ENCODE measurements at places on chromosomes 4 and X.
A peak's percentile ranks its signal among the peaks of the same experiment; 100 is the strongest.

DNA sequence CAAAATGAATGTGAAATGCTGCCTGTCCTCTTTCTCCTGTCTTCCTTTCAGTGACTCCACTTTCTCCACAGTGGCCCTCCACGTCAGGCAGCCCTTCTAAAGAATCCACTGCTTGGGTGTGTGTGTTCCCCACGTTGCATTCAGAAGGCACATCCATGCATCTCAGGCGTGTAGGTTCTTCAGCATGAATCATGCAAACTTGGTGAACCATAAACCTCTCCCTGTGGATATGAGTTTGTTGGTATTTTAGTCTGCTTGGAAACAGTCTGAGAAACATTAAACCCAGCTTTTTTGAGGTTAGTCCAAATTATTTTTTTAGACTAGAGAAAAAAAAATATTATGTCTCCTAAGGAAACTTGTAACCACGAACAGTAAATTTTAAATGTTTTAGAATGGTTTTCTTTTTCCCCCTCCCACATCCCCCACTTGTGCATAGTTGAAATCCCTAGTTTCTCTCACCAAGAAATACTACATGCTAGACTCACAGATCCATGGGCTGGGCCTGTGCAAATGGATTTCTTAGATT is 251.6 kb downstream of the CBR4 start:
- no peak for DNase-seq

GRCh38 chrX:96027407-96027806 is 657.2 kb upstream of the DIAPH2 start:
- DNase-seq = no peak

GRCh38 chr4:186266729-186267456 is 904 bp downstream of the F11 start:
- DNase-seq = no peak

DNA sequence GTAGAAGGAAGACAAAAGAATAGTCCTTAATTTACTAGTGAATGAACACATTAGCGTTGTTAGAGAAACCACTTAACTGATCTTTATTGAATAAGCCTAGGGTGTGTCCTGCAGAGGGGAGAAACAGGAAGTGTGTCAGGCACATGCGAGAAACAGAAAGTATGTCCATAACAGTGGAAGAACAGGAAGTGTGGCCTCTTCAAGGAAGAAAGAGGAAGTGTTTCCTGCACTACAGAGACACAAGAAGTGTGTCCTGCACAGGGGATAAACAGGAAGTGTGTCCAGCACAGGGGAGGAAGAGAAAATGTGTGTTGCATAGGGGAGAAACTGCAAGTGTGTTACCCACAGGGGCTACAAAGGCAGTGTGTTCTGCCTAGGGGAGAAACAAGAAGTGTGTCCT is 539.6 kb upstream of the PRKX start:
- no peak for DNase-seq

DNA sequence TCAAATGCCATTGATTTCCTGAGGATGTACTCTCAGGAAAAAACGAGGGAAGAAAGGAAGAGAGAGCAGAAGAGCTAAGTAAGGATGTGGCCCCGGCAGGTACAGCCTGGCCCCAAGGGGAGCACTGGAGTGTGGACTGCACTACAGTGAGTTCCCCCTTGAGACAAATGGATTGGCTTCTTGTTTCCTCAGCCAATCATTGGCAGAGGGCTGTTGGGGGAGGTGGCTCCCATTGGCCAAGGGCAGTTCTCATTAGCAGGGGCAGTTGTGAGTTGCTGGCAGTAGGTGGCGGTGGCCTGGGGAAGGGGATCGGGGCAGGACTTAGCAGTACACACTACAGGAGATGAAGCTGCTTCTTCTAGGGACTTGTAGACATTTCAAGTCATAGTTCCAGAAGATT is 24.1 kb upstream of the OCIAD2 start:
- no peak for DNase-seq

GRCh38 chr4:155403886-155404285 is 27.1 kb upstream of the MAP9 start:
- DNase-seq = peak; percentile 0

- DNase-seq = no peak
Measured at GRCh38 chr4:93416344-93417128, 412.0 kb upstream of the ATOH1 start.

- DNase-seq = no peak
Measured at GRCh38 chr4:123200051-123200940, 196.3 kb upstream of the SPRY1 start.

DNA sequence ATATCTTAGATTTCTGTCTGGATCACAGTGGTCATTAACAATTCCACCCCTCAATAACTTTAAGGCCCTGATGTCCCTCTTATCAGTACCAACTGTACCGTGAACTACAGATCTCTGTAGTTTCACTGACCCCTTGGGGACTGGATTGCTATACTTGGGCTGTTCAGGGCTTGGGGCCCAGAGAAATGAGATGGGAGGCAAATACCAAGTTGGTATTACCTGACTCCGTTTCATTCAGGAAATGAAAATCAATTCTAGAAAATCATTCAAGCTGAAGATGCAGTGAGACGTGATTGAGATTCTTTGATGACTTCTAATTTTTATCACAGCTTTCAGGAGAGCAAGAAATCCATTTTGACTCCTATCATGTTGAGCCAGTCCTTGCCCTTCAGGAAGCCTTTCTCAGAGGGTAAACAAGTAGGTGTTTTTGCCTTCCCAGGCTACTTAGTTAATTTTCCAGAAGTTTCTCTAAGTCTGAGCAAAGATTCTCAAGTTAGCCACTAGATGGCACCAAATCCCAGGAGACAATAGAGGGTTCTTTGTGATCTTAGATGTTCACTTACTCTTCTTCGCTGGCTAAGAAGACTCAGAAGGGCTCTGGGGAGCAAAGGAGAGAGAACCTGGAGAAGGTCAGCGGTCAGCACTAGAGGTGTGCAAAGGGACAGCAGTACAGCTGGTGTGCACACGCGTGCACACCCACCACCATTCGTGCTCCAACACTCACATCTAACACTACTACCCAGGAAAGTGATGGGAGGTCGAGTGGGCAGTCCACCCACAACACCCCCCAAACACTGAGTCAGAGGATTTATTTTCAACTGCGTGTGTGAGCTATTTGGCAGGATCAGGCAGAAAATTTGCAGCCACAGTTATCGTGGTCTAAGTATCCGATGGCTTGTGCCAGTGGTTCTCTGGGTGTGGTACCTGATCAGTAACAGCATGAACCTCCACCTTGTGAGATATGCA is 7.4 kb downstream of the HNRNPH2 start:
- DNase-seq = no peak

GRCh38 chr4:74120086-74120485 is 21.1 kb upstream of the CXCL2 start:
- DNase-seq = no peak

DNA sequence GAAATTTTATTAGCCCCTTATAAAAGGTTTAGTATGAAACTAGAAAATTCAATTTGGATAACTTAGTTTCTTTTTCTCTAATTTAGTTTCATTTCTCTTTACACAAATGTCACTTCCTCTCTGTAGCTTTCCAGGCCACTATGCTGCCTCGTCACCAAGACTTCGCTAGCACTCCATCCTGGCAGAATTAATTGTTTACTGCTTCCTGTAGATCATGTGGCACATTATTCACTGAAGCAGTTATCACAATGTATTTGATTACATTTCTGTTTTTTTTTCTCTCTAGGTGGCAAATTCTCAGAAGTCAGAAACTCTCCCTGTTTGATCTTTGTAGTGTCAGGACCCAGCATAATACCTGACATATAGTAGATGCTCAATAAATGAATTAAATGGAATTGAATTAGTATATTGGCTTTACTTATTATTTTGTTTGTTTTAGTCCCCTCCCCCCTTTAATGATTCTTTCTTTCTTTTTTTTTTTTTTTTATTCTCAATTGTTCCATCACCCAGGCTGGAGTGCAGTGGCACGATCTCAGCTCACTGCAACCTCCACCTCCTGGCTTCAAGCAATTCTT is 9.3 kb upstream of the SAT1 start:
- DNase-seq = no peak

DNA sequence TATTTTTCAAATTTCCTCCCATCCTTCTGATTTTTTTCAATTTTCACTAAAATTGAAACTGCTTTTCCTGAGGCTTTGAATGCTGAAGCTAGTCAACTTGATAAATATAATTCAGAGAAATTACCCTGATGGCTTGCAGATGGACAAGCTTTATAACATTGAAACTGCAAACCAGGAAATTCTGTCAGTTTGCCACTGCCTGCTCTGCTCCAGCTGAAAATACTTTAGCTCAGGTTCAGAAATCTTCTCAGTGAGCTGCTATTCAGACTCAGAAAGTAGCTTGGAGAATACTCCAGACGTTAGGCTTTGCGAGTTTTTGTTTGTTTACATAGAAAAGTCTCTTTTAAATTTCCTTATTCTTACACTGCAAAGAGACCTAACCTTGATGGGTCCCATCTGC is 1574.7 kb downstream of the STIM2 start:
- no peak for DNase-seq

DNA sequence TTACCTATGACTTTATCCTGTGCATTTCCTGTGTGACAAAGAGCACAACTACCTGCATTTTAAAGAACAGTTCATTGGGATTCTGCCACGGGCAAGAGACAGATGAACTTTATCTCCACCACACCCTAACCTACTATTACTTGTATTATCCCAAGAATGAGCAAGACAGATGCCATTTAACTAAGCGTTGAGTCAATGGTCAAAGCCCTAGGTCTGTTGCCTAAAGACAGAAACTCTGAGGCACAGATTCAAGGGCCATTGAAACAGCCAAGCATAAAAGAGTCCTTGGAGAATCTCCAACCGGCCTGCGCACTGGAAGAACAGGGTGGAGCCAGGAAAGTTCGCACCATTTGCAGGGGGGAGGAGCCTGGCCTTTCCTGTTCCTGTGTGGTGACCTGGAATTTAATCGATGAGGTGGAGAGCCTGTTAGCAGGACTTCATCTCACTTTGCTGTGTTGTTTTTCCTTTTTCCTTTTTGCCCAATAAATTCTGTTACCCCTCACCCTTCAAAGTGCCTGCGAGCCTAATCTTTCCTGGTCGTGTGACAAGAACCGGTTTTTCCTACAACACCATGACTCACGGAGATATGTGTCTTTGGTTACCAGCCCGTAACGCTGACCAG is 146.4 kb upstream of the DIAPH2 start:
- DNase-seq = no peak

- no peak for DNase-seq
Measured at GRCh38 chr4:152352215-152352614, 183.7 kb downstream of the FBXW7 start.

DNA sequence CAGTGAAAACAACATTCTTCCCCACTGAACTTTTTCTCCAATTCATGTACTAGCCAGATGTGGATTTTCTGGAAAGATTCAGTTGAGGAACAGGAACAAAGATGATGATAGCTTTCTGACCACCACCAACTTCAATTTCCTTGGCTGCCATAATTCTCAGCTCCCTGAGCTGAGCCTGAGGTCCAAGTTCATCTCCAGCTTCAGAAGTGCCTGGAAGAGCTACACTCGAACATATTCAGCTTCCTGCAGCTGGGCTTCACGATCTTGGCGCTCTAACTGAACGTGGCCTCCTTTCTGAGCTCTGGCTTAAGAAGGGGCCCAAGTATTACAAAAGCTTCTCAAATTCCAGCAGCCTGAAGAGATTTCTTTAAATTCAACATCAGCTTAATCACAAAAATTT is 83.9 kb downstream of the QDPR start:
- no peak for DNase-seq

GRCh38 chrX:2345562-2345961 is 155.2 kb downstream of the DHRSX start:
- no peak for DNase-seq

DNA sequence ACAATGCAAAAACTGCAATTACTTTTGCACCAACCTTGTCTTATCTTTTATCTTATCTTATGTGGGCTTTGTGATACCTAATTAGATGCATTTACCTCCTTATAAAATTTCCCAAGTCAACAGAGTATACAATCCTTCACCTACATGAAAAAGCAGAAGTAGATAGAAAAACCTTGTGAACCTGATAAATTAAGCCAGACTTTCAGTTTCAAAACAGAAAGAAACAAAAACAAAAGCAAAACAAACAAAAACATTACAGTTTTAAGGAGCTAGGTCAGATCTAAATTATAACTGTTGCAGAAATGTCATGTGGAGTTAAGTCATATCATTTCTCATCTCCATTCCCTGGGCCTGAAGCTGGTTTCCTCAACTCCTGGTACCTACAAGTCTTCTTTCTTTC is 24.9 kb upstream of the CXXC4 start:
- DNase-seq = no peak

- no peak for DNase-seq
Measured at GRCh38 chrX:139949703-139950102, 15.6 kb downstream of the CXorf66 start.

GRCh38 chrX:112874614-112875013 is 34.0 kb upstream of the AMOT start:
- no peak for DNase-seq

DNA sequence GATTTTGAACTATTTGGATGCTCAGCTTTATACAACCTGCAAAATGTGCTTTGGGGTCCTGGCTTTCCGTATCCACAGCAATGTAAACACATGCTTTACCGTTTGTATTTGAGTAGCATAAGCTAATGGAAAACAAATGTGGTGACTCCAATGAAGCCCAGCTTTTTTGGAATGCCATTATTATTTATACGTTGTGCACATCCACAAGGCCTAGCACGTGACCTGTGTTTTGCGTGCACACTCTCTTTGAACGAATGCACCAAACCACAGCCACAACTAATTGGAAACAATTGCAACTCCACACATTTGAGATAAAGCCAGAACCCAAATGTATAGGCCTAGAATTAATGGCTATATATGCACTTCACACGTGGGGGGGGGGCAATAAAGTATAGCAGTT is 189.5 kb upstream of the GPC4 start:
- no peak for DNase-seq

- DNase-seq = no peak
Measured at GRCh38 chrX:23765449-23765848, 17.5 kb upstream of the SAT1 start.

- no peak for DNase-seq
Measured at GRCh38 chr4:7806338-7807090, 133.1 kb downstream of the AFAP1 start.

Data from DMS79 (cell line).